ENCODE measurements at places on chromosomes 1 and 21.

DNA sequence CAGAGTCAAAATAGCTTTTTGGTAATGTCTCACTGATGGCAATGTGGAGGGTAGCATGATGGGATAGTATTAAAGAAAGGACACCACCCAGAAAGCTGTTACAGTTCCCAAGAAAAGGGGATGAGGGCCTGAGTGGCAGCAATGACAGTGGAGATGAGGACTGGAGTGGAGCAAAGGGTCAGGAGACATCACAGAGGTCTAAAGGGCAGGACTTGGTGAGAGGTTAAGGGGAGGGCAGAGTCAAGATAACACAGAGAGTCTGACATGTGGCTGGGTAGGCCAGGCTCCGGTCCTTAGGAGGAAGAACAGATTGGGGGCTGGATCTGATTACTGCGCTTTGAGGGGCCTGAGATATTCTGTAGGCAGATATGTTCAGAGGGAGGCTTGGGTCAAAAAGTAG lies 19.3 kb downstream of the ELF3 start:
- no peak for DNase-seq

- no peak for DNase-seq
These were observed 15.2 kb upstream of the GPR153 start for GRCh38 chr1:6275826-6276782.

DNA sequence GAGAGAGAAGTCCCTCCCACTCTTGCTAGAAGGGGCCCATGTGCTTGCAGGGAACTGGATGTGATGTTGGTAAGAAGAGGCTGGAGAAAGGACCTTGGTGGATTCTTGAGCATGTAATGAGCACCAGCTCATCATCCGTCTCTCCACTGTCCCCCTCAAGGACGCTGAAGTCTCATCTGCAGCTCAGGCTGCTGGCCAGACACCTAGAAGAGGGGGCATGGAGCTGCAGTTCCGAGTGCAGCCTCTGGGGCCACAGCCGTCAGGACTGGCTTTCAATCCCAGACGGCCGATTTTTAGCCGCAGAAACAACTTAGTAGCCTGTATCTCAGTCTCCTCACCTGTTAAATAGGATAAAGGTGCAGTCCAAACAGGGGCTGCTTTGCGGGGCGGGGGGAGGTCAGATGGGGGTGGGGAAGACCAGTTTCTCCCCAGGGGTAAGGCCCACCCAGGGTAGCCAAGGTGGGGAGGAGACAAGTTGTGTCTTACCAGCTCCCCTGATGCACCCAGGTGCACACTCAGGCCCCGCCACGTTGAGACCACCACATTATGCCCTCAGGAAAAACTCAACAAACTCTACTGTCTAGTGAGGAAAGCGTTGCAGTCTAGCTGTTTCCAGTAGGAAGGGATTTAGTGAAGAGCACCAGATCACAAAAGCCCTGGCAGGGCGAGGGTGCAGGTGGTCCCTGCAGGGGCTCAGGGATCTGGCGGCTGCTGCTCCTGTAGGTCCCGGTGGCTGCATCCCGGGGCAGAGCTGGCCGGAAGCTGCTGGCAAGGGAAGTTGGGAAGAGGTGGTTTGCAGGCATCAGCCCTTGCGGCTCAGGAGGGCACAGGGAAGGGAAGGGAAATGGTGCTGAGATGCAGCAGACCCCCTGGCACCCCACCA lies 29.5 kb downstream of the LDLRAP1 start:
- DNase-seq: no peak

- no peak for DNase-seq
These were observed 45.1 kb downstream of the FYB2 start for GRCh38 chr1:56774067-56774609.

GRCh38 chr21:38780879-38781278 lies 24.9 kb upstream of the ETS2 start:
- DNase-seq: no peak

DNA sequence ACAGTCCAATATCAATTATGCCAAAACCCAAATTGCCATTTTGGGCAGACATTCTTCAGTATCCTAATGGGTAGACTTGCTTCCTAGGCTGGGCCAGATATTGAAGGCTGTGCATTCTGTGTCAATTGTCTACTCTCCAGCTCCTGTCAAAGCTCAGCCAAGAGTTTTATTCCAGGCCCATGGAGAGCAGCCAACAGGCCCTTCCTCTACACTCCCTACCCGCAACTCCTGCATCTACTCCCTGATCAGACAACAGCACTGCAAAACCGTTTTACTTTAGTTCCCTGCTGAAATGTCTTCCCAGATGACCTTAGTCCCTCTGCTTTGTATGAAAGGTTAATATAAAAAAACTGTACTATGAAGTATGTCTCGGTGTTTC lies 6.6 kb upstream of the ADORA3 start:
- no peak for DNase-seq

DNA sequence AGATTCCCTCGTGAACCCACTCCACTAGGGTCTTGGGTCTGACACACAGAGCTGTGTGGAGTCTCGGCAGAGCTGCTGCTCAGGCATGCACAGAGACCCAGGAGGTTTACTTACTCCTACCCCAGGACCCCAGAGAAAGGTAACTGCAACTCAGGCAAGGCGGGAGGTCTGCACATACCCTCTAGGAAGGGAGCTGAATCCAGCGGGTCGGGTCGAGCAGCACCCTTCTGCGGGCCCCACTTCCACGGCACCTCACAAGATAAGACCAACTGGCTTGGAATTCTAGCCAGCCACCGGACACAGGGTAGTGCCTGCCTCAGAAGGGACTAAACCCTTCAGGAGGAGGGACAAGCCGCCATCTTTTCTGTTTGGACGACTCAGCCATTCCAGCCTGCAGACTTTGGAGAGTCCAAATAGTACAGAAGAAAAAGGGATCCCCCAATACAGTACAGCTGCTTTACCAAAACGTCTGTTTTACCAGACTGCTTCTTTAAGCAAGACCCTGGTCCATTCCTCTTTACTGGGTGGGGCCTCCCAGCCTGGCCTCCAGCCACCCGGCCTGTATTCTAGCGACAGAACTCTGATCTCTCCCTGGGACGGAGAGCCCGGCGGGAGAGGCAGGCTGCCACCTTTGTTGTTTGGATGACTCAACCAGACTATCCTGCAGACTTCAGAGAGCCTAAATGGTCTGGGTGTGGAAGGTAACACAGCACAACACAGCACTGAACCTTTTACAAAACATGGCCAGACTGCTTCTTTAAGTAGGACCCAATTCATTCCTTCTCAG lies 554.6 kb upstream of the BEND5 start:
- DNase-seq: no peak

DNA sequence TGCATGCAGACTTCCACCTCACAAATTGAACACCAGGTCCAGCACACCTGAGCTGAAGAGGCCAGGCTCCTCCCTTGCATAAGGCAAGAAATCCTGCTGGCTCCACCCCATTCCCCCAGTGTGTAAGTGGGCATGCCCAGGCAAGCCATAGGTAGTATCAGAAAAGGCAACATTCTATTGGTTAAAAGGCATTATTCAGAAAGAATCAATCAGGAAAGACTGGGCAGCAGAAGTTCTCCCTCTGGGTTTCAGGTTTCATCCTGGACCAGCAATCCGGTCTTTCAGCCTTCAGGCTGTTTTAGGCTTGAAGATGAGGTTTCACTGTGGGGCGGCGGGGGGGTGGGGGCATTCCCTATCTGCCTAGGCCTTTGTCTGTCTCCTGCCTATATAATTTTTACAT lies 42.0 kb upstream of the LHX8 start:
- no peak for DNase-seq

DNA sequence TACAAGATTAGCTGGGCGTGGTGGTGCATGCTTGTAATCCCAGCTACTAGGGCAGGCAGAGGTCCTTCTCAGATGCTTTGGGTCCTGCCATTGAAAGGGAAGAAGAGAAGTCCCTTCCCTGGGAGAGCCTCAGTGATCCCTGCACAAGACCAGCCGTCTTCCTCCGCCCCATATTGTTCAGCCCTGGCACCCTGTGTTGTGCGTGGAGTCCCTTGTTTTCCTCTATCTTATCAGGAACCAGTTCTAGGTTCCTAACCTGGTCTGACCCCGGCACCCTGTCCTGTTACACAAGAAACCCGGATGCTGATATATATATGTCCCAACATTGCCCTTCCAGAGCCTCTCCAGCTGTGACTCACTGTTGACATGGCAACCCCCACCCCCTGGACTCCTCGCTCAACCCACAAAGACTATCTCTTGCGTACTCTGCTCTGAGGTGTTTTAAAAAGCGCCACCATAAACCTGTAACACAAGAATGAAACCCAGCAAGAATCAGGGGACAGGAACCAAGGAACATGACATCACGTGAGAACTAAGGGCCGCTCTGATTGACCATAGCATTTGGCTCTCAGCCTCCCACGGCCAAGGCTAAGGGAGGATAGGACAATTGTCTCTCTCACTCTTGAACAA lies 4.8 kb downstream of the MX2 start:
- DNase-seq: no peak

DNA sequence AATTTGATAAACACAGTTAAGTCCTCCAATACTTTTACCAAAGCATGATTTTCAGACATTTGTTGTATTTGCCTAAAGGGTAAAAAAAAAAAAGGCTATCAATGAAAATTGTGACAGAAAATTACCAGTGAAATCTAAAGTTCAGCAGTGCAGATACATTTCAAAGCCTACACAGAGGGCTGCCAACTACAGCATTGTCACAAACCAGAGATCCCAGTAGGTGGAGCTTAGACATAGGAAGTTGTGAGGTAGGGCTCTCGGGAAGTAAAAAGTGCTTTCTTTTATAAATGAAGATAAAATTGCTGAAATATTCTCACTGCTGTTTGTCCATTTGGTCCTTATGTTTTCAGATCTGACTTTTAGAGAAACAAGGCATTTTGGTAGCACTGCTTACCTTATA lies 123.0 kb downstream of the DYRK1A start:
- DNase-seq: no peak

DNA sequence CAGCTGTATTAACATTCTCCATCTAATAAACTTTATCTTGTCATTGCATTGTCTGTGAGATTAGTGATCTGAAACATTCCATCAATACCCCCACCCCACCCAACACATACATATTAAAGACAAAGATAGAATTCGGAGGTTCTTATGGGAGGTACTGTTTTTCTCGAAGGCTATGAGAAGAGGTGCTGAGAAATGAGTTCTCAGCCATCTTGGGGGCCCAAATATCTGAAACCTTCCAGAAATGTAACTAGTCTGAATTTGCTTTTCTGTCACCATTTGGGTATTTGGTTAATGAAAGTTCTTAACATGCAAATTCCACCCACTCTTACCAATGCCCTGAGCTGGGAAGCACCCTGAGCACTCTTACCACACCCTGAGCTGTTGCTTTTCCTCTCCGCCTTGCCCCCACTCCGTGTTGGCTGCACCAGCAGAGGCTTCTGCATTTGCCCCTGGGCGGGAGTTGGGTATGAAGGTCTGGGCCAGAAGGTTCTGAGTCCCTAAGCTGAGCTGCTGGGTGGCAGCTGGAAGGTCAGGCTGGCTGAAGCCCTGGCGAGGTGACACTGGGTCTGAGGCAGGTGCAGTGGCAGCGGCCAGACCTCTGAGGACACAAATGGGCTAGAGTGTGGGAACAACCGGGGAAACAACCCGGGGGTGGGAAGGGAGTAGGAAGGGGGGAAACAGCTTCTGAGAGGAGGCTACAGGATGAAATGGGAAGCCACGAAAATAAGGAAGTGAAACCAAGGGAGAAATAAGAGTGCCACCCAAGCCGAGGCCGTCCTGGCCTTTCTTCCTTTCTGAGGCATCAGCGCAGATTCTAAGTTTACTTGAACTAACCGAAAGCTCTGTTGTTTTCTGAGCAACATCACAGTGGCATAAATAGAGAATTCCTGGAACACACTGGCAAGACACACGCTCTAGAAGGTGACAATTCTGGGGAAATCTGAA lies 26.3 kb upstream of the IER5 start:
- no peak for DNase-seq

- DNase-seq: no peak
These were observed 4.5 kb downstream of the FHL3 start for GRCh38 chr1:38000529-38001455.

DNA sequence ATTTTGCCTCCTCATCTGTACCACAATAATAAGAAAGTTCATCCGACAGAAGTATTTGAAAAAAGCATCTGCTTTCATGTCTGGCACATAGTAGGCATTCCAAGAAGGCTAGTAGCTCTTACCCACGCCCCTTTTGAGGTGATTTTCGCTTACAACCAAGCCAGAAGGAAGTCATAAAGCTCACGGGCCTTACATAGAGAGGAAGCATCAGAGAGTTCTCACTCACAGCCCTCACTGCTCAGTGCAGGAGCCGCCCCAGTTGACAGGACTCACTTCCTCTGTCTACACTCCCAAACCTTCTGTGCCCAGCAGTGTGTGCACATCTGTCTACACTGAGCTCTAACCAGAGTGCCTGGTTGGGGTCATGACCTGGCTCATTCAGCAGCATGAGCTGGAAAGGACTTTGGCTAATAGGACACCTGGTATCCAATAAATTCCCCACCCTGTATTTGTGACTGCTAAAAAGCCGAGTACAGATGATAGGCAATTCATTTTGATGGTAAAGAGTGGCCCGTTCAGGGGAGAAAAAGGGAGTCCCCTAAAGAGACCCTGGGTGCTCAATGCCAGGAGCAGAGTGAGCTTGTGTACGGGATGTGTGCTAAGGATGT lies 36.8 kb upstream of the DUSP10 start:
- DNase-seq: no peak

DNA sequence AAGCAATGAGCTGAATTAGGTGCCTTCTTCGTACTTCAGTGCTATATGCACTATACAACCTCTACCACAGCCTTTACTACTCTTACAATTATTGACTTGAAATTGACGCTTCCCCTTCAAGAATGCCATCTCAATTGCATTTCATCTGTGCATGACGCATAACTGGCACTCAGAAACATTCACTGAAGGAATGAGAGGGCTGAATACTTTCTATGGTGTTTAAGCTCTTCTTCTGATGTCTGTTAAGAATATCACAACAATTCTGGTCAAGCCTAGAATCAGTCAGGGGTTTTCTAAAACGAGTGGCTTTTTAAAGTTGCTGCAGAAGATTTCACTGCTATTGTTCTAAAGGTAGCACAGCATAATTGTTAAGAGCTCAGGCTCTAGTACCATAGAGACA lies 11.5 kb downstream of the DENND1B start:
- no peak for DNase-seq

DNA sequence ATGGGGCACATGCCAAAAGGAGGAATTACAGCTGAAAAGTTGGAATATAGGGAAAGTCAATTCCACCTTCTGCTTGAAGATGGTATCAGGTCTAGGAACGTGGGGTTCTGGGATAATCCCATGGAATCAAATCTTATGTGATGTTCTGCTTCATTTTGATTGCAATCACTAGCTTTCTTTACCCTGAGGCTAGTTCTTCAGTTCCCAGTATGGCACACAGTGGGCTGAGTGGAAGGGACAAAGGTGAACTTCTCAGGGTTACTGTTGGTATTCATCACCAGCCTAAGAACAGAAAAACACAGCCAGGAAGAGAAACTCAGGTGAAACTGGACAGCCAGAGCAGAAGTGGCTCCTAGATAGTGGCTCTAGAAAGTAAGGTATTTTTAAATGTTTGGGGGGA lies 117.8 kb downstream of the TNFSF18 start:
- no peak for DNase-seq

Measured in naive thymus-derived CD8-positive, alpha-beta T cell (primary cell).